ENCODE measurements at places on chromosomes 11 and 22.

DNA sequence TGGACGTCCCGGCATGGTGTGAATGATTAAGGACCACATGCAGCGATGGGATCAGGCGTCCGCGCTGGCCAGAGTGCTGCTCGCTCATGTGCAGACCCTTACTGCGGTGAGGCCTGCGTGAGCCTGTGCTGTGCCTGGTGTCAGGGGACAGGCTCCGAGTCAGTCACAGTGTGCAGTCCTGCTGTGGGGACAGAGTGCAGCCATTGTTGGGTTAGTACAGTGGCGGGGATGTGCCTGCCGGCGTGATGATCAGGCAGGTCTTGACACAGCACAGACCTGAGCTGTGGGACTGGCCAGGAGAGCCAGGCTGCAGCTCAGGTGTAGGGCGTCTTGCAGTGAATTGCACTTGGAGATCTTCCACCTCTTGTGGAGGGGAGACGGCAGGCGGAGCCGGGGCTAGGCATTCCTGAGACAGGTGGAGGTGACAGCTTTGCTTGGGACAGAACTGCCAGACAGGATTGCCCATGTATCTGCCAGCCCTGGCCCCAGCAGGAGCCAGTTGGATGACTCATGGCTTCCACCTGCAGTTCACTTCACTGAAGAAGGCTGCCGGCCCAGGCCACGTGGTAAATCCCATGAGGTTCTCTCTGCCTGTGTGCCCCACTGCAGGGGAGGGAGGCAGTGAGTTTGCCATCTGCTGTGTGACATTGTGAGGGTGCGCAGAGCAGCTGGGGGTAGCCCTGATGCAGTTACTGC lies 17.3 kb downstream of the TRMU start:
- H3K4me1 ChIP-seq, result peaks cover 16% of the 10 kb centered on the region
- no peak overlapping the region for H3K4me3 ChIP-seq
- no peaks in the 10 kb centered on the region for H3K27me3 ChIP-seq
- no peak overlapping the region for H3K27ac ChIP-seq
- peaks cover 27% of the 10 kb centered on the region for H3K36me3 ChIP-seq

DNA sequence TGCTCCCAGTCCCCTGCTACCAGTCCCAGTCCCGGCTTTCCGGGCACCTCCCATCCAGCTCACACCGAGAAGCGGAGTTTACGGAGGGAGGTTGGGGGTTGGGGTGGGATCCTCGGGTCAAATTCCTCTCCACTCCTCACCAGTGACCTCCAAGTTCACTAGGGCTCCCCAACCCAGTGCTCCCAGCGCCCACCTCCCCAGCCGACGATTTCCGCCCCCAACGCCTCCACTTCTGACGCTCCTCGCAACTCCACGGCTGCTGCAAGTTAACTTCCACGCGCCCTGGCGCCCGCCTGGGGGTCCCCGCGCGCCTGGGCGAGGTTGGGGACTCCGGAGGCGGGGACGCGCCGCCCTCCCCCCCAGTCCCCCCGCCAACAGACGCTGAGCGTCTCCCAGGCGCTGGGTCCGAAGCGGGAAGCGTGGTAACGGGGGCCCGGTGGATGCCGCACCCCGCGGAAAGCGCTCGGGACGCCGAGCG lies 526 bp downstream of the TPST2 start:
- H3K4me3 ChIP-seq, result peak overlapping the region; percentile 83
- H3K27me3 ChIP-seq, result no peaks in the 10 kb centered on the region
- DNase-seq, result no peak
- H3K36me3 ChIP-seq, result no peaks in the 10 kb centered on the region
- peaks cover 33% of the 10 kb centered on the region for H3K4me1 ChIP-seq
- peak overlapping the region; percentile 47 for H3K27ac ChIP-seq

DNA sequence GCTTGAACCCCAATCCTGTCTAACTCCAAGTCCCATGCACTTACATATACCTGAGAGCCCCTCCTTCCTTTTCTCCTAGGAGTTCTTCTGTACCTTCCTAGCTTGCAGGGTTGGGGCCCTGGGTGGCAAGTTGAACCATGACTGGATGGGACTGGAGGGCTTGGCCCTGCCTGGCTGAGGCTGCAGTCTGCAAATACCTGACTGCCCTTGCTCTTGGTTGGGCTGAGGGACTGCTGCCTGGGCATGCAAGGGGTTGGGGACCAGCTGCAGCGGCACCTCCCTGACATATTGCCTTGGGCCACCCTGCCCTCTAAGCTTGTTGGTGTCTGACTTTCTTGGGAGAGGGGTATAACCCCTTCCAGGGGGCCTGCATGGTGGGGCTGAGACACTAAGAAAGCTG lies 9.8 kb upstream of the SLC39A13 start:
- no peak overlapping the region for H3K27ac ChIP-seq
- no peaks in the 10 kb centered on the region for H3K36me3 ChIP-seq
- DNase-seq, result no peak
- H3K27me3 ChIP-seq, result no peaks in the 10 kb centered on the region
- peak overlapping the region; percentile 44 for H3K4me3 ChIP-seq
- peaks cover 41% of the 10 kb centered on the region for H3K4me1 ChIP-seq

- peaks cover 2% of the 10 kb centered on the region for H3K27me3 ChIP-seq
- peak; percentile 88 for DNase-seq
- peak overlapping the region; percentile 74 for H3K4me3 ChIP-seq
- H3K36me3 ChIP-seq, result no peaks in the 10 kb centered on the region
- H3K27ac ChIP-seq, result peak overlapping the region; percentile 95
- H3K4me1 ChIP-seq, result peaks cover 38% of the 10 kb centered on the region
Observed at GRCh38 chr11:117815262-117815803, 9.2 kb downstream of the FXYD2 start.

- no peak for DNase-seq
- no peak overlapping the region for H3K27ac ChIP-seq
- peaks cover 29% of the 10 kb centered on the region for H3K27me3 ChIP-seq
- H3K36me3 ChIP-seq, result no peaks in the 10 kb centered on the region
- peaks cover 13% of the 10 kb centered on the region for H3K4me1 ChIP-seq
Observed at GRCh38 chr11:46238078-46238966, 39.1 kb upstream of the CREB3L1 start.

GRCh38 chr11:121917482-121917881 lies 198.5 kb downstream of the BLID start:
- DNase-seq, result no peak
- no peaks in the 10 kb centered on the region for H3K27me3 ChIP-seq
- H3K4me1 ChIP-seq, result no peaks in the 10 kb centered on the region
- no peak overlapping the region for H3K4me3 ChIP-seq
- no peak overlapping the region for H3K27ac ChIP-seq

All from memory B cell (primary cell).